ENCODE measurements at places on chromosomes 12 and 14.

GRCh38 chr12:92185052-92185451 lies 39.4 kb upstream of the BTG1 start:
- peak; percentile 67 for ATAC-seq

DNA sequence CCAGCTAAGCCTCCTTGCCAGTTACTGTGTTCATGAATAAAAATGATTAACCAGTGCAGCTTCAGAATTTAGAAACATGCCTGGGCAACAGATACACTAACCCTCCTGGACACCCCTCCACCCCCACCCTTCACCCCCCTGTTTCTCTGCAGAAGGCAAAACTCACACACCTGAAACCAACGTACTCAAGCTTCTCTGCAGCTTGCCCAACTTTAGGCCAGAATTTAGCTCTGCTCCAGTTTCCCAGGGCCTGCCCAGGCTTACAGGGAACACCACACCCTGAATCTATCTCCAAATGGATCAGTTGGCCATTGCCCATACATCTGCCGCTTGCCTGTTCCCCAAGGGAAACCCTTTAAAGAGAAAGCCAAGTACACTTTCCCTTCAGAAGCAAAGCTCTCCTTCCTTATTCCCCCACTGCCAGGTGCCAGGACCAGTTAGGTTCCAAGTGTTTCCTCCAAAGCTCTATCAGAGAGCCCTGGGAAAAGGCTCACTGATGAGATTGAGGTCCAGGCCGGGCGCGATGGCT lies 1.8 kb upstream of the SPPL3 start:
- no peak for ATAC-seq

DNA sequence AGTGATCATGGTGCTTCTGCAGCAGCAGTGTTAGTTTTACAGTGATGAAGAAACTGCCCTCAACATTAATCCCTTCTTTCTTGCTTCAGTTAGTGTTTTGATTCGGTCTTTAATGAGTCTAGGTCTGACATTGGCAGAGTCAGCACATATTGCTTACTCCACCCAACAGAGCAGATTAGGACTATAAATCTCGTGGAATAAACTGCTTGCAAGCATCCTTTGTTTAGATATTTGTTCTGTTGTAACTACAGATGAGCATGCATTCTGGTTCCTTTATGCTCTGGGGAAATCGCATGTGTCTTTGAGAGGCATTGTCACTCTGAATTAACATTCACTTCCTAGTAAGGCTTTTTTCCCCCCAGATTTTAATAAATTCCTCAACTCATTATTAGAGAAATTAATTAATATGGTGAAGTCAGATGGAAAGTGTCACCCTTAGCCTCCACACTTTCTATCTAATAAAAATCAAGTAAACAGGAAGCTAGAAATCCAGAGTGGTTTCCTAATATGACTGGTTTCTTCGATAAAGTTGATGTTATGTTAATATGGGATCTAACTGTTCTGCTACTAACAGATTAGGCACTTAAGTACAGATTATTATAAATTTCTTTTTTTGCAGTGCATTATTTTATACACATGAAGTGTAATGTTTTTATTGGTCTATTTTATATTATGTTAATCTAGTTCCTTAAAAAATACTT lies 86.2 kb upstream of the SSTR1 start:
- ATAC-seq: no peak

- ATAC-seq: no peak
These were observed 161.7 kb upstream of the RTL1 start for GRCh38 chr14:101065246-101065645.

DNA sequence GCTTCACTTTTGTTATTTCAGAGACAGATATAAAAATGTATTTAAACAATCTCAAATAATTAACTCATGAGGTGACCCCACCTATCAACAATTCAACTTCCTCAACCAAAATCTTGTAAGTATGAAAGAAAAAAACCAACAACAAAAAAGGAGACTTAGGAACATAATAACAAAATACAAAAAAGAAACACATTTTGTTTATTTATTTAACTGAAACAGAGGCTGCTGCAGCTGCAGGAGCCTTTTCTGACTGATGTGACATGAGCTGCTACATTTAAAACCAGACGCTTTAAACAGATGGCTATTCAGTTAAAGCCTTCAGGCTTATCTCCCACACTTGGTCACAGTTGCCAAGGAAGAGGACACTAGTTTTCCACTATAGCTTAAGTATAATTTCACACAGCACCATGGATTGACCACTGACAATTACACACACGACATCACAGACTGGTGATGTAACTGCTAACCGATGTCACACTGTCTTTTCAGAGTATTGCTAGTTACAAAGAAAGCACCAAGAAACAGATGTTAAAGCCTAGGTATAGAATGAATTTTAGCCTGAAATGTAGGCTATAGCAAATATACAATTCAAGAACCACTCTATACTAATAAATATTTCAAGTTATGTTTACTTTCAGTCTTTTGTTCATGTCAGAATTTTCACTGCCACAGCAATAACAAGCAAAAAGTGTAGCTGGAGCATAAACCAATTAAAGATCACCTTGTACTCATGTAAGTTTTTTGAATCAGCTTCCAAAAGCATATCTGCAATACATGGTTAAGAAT lies 113.0 kb downstream of the MED13L start:
- ATAC-seq: no peak

- no peak for ATAC-seq
These were observed 4.1 kb upstream of the SLC7A7 start for GRCh38 chr14:22819151-22819988.
